ENCODE measurements at places on chromosomes 3 and 15. TPM values are rescaled to one million over a fixed set of nuclear protein-coding genes. Genes with fewer than 3 reads are reported as not detected.

GRCh38 chr3:134364936-134365765, 9.1 kb downstream of the AMOTL2 start:
- no peak for DNase-seq

GRCh38 chr15:38255690-38256089, 3.1 kb downstream of the SPRED1 start:
- no peak for DNase-seq

- DNase-seq: no peak
These were observed 6.1 kb downstream of the RASGRP1 start for GRCh38 chr15:38558372-38559059.

DNA sequence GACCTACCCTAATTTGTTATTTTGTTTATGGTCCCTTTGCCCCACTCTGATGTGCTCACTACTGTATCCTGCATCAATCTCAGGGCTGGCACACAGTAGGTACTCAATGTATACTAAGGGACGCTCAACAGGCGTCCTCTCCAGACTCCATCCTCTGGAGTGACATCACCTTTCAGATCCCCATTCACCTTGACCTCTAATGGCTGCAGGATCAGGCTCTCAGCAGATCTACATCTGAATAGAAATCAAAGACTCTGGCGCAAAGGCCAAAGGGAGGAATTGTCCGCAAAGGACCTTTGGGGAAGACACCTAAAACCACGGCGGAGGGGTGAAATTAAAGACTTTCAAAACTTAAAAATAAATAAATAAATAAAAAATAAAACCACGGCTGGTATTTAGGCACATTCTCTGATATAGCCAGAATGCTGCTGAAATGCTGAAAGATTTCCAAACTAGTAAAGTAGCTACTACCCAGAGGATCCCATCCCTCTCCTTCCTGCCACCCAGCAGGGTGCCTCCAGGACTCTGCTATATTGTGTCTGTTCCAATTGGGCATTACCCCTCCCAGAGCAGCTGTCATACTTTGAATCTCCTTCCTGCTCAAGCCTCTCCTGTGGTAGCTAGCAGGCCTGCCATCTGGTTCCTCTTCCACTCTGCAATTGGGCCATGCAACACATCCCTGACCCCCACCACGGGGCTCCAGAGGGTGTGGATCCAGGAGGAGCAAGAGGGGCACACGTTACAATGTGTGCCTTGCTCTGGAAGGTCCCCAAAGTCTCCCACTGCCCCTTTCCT, 6.1 kb downstream of the SHF start:
- DNase-seq: no peak

- no peak for DNase-seq
These were observed 459.3 kb upstream of the SGO1 start for GRCh38 chr3:20645340-20645739.

CA12 gene
- polyA plus RNA-seq: 0.07 TPM

Data from liver (tissue), 10 donors.